ENCODE measurements at places on chromosomes 6 and 20.

- DNase-seq, result no peak
Observed at GRCh38 chr20:51563486-51564332, 21.2 kb upstream of the NFATC2 start.

DNA sequence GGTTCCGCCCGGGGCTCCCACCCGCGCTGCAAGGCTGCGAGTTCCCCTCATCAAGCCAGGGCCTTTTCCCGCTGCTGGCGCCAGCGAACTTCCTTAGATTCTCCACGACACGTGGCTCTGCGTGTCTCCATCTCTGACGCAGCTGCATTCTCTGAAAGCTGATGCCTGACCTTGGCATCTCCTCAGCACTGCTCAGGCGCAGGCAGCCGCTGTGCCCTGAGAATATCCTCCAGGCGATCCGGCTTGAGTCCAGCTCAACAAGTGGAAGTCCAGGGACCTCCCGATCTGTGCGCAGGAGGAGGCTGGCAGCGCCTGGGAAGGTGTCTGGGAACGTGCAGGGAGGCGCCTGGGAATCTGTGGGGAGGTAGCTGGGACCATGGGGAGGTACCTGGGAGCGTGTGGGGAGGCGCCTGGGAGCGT, 171.2 kb upstream of the THBS2 start:
- no peak for DNase-seq

DNA sequence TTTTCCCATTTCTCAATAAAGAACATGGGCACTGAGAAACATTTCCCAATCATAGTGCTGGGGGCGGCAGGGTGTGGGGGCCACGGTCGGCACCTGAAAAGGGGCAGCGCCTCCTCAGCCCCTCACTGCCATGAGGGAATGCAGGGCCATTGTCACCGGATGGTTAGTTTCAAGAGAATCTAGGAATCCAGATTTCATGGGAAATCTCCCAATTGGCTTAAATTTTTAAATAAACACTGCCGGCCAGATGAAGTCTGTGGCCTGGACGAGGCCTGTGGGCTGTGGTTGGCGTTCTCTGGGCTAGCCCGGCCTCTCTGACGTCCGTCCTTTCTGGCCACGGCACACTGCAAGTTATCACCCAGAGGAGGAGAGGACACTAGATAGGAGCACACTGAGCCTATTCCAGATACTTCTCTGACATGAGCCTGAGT, 25.6 kb downstream of the MANBAL start:
- DNase-seq, result no peak

DNA sequence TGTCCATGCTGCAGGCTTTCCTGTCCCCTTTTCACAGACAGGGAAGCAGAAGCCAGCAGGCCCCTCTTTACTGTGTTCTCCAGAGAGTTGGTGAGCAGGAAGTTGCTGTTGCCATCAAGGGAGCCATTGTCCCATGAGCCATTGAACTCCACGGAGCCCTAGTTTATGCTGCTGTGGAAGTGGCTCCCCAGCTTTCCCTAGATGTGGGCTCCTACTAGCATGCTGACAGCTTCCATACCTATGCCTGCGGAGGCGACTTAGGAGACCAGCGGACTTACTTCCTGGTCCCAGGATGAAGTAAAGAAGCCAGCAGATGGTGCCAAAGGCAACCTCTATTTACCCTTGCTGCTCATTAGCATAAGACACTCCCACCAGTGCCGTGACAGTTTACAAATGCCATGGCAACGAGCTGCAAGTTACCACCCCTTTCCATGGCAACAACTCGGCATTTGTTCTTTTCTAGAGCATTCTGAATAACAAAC, 30.8 kb upstream of the FKBP1A start:
- no peak for DNase-seq

DNA sequence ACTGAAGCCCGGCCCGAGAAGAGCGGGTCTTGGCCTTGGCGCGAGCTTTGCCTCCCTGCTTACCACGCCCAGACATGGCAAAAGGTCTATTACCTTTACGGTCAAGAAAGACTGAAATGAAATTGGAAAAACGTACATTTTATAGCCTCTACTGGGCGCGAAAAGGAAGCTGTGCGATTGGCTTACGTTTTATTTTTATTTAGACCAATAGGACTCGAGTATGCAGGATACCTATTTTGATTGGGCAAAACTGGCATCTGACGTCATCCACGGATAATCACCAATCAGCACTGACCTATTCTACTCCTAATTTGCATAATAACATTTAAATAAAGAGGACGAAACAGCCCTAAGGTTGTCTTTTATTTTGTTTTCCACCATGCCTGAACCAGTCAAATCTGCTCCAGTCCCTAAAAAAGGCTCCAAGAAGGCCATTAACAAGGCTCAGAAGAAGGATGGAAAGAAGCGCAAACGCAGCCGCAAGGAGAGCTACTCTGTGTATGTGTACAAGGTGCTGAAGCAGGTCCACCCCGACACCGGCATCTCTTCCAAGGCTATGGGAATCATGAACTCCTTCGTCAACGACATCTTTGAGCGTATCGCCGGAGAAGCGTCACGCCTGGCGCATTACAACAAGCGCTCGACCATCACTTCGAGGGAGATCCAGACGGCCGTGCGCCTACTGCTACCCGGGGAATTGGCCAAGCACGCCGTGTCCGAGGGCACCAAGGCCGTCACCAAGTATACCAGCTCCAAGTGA, 97.4 kb downstream of the OR2B2 start:
- peak; percentile 85 for DNase-seq

DNA sequence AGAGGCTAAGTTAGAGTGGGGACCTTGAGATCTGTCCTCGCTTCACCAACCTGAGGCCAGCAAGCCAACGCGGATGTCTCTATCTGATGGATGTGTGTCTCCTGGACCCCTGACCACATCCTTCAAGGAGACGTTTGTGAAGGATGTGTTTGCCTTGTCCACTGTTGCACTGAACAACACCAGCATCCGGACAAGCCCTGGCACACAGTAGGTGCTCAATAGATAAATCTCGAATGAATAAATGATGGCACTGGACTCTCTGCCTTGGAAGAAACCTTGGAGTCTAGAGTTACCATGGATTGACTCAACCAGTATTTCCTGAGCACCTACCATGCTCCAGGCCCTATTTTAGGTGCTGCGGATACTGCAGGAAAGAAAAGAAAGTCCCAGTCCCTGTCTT, 97.7 kb upstream of the PTPN1 start:
- no peak for DNase-seq

GRCh38 chr6:110354153-110354552, 4.0 kb downstream of the METTL24 start:
- DNase-seq, result no peak

- peak; percentile 48 for DNase-seq
Observed at GRCh38 chr6:43977404-43978111, 149.7 kb downstream of the MRPL14 start.

DNA sequence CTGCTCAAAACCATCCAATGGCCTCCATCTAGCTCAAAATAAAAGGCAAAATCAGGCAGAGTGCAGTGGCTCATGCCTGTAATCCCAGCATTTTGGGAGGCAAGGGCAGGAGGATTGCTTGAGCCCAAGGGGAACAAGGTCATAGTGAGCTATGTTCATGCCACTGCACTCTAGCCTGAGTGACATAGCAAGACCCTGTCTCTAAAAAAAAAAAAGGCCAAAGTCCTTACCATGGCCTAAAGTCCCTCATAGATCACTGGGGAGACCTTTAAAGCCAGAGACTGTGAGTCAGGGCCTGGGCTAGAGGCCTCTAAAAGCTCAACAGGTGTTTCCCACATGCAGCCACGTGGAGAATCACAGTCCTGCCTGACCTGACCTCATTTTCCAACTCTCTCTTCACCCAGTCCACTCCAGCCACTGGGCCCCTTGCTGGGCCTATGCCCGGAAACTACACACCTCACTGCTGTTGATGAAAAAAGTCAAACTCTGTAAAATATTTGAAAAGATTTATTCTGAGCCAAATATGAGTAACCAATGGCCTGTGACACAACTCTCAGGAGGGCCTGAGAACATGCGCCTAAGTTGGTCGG, 28.2 kb upstream of the TAB2 start:
- DNase-seq, result no peak

- no peak for DNase-seq
Observed at GRCh38 chr20:36017048-36017951, 48.9 kb downstream of the CNBD2 start.

DNA sequence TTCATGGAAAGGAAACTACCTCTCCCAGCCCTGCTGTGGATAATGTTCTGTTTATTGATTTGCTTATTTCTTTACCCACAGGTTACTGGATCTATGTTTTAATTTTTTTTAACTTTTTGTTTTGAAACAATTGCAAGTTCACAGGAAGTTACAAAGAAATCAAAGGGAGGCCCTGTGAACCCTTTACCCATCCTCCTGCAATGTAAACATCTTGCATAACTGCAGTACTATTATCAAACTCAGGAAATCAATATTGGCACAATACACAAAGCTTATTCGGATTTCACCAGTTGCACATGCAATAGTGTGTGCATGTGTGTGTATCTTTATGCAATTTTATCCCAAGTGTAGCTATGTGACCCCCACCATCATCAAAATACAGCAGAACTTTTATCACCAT, 398.0 kb downstream of the BTBD3 start:
- DNase-seq, result no peak

DNA sequence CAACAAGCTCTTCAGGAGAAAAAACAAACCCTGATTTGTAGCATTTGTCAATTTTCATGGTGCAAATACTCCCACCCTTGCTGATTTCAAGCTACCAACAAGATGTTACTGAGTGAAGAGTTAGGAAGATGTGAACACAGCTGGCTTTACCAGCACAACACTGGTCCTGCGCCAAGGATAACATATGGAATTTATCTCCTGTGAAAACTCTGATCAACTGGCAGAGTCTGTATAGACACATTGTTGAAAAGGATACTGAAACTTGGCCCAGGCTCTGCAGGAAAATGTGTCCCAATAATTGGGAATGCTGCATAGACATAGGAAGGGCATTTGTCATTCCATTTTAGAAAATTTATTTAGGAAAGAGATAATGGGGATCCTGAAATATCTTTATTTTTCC, 29.0 kb downstream of the OTOR start:
- no peak for DNase-seq

GRCh38 chr20:20358801-20359200, 9.1 kb upstream of the INSM1 start:
- DNase-seq, result no peak

DNA sequence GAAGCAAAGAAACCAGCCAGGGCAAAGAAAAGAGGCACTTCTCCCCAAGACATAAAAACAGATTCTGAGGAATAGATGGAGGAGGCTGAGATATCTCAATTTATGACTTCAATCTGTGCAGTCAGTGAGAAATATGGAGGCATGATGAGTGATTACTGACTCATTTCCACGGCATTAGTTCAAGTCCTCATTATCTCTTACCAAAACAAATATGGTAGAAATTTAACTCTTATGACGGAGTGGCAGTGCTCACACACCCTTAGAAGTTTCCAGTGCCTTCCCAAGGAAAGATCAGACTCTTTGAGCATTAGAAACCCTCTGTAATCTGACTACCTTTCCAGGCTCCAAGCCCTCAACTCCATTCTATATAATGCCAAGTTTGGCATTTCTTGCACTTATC, 364.1 kb downstream of the ARHGAP18 start:
- DNase-seq, result no peak

DNA sequence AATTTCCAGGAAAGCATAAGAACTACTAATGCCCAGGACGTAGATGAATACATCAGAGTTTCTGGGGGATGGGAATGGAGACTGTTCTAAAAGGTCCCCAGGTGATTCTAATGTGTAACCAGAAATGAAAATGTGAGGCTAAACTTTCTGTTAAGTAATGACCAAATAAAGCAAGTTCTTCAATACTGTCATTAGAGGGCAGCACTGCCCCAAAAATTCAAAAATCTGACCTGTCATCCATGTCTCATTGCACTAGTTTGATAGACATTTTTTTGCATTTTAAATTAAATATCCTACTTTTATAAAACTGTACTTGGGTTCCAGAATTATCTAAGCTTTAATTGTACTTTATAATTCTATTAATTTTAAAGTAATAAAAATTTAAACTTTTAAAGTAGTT, 94.9 kb downstream of the RFX6 start:
- peak; percentile 11 for DNase-seq

DNA sequence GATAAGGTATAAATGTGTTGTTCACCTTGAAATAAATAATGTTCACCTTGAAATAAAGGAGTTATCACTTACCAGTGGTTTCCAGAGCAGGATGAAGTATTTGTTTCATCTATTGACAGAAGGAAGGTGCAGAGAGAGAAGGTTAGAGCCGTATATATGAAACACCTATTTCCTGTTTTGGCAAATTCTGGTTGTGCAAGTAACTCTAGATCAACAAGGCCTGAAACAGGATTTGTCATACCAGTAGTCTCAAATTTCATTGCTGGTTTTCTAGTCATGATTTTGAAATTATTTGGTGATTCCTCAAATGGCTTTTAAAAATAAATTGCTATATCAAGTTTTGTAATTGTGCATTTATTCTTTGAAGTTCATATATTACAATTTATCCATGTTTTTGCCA, at the start of gene CRISP3:
Gene CRISP3 (minus strand): TSS at position 130 of the 400 bp plus-strand sequence. CDS start 21 bp downstream, at position 109.
- DNase-seq, result no peak

- DNase-seq, result no peak
Observed at GRCh38 chr6:66418906-66419305, 711.9 kb upstream of the EYS start.

GRCh38 chr6:40037271-40037670, 103.0 kb upstream of the MOCS1 start:
- no peak for DNase-seq

GRCh38 chr6:23228439-23229024, 659.2 kb downstream of the HDGFL1 start:
- no peak for DNase-seq

GRCh38 chr6:25303254-25303653, 24.1 kb downstream of the CARMIL1 start:
- DNase-seq, result no peak

GRCh38 chr6:39214846-39215639, 14.2 kb downstream of the KCNK5 start:
- no peak for DNase-seq

GRCh38 chr20:23164176-23164601, 78.1 kb upstream of the CD93 start:
- no peak for DNase-seq

- DNase-seq, result no peak
Observed at GRCh38 chr6:16360365-16360764, 122.0 kb downstream of the GMPR start.

Data from bone marrow (tissue), 2 donors.